Suppressor macrophage treated with lipopolysaccharide for 4 hours (primary cell): ENCODE measurements at places on chromosomes 4 and X.

DNA sequence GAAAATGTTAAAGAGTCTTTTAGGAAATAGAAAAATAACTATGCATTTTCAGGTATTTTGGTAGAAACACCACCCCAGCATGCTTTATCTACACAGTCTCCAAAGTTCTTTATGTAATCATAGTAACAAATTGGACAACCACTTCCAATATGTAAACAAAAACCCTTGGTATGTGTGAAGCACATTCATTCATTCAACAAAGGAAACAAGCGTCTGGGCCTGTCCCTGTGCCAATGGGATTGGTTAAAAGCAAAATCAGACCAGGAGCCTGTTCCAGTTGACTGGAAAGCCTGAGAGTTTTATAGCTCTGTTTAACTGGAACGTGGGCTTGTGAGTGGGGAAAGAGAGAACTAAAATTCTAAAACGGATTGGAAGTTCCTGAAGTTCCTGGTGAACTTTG, 41.3 kb upstream of the TENM3 start:
- DNase-seq: no peak

DNA sequence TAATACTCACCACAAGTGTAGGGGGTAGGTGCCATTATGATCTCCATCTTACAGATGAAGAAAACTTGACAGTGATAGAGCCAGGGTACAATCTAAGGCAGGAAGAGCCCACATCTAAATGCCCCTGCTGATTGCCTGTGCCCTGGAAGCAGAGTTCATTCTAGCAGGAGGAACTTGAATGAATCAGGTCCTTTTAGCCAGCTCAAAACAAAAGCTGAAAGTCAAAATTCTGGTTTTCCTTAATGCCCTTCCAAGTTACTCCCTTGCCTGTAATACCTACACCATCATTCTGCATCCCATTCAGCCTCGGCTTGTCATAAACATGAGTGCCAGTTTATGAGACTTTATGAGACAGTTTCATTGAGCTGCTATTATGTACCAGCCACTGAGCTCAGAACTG, 89.6 kb downstream of the SCD5 start:
- DNase-seq: no peak

DNA sequence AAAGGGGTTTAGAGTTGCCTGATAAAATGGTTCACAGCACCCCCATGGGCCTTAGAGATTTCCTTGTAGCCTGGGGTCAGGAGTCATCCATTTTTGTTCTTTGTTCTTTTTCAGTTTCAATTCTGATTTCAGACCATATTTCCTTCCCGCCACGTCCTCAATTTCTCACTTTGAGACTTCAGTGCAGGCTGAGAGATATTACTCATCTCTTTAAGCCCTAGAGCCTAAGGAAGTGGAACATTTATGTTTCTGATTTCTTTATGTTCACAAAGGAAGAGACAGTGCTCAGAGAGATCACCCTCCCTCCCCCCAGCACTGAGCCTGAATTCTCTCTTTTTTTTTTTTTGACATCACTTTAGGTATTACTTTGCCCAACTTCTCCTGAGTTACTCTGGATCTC, 56.3 kb downstream of the MSN start:
- peak; percentile 77 for DNase-seq

DNA sequence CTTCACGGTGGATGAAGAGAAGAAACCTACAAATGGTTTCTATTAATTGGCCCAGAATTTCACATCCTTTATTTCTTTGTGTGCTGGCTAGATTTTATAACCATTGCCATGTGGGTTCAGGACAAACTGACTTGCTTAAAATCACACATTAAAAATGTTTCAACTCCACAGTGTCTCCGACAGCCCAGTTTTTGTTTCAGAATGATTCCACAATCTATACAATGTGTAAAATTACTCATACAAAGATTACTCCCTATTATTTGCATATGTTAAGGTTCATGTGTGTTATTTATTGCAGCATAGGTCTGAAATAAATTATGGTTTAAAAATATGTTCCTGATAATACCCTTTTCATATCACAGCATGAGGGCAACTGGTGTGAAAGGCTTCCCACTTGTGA, 20.6 kb downstream of the DCHS2 start:
- no peak for DNase-seq

GRCh38 chr4:2819244-2820215, 24.1 kb upstream of the ADD1 start:
- no peak for DNase-seq

GRCh38 chr4:40672528-40673522, 43.2 kb upstream of the RBM47 start:
- DNase-seq: peak; percentile 93

DNA sequence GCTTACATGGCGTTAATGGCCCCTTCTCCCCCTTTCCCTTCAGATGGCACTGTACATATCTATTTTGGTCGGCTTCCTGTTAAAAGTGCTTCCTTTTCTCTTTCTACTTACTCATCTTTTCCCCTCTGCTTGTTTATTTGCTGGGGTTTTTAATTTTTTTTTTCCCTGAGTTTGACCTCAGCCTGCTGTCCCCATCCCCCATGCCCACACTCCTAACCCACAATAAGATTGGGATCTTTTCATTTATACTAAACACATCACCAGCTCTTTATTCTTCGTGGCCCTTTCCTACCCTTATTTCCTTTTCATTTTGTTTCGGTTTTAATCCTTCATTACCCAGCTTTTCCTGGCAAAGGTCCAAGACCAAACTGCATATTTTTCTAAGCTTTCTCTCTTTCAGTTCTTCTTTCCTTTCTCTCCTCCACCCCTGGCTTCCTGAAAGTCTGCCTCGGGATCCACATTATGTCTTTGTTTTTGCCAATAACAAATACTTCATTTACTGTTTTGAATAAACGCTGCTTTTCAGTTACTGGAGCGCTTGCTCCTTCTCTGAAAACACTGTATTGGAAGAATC, 152.0 kb upstream of the USP9X start:
- peak; percentile 92 for DNase-seq

DNA sequence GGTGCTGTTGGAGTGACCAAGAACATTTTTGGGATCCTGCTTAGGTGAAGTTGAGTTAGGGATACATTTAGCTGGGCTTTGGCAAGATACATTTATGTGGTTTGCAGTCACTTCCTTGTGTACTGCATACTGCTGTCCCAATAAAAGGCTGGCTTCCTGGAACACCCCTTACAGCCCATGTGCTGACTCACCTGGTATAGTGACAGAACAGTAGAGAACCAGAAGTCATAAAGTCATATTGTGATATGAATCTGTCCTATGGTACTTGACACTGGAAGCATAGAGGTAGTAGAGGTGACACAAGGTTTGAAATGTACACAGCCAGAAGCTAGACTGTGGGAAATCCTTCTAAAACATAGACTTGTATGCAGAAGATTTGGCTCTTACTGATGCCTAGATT, 55.3 kb upstream of the SLC25A43 start:
- no peak for DNase-seq

- peak; percentile 26 for DNase-seq
These were observed 53.3 kb upstream of the LAS1L start for GRCh38 chrX:65587616-65588526.

DNA sequence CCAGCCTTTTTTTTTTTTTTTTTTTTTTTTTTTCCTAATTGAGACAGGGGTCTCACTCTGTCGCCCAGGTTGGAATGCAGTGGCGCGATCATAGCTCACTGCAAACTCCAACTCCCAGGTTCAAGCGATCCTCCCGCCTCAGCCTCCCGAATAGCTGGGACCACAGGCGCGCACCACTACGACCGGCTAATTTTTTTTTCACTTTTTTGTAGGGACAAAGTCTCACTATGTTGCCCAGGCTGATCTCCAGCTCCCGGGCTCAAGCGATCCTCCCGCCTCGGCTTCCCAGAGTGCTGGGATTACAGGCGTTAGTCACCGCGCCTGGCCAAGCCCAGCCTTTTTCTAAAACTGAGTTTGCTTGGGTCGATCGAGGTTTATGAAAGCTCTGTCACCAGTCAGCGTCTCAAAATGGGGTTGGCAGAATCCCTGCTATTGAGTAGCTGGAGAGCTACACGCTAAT, 1.3 kb upstream of the OTUD5 start:
- peak; percentile 35 for DNase-seq

DNA sequence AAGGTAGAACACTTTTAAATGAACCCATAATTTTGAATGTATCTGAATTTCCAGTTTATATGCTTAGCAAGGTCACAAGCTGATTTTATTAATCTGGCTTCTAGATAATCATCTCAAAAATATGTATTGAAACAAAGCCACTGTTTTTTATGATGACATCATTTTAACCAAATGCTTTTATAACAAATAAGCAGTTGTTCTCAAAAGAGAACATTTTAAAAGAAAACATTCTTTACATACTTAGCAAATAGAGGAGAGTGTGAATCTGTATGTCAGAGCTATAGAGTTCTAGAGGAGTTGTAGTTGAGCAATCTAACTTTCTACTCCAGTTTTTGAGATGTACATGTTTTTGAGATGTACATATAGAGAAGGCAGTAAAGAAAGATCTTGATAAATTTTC, 42.5 kb downstream of the LAMP2 start:
- no peak for DNase-seq

GRCh38 chrX:47172971-47173792, 20.4 kb upstream of the UBA1 start:
- no peak for DNase-seq

GRCh38 chrX:72230290-72230689, 8.5 kb downstream of the ERCC6L start:
- DNase-seq: no peak

DNA sequence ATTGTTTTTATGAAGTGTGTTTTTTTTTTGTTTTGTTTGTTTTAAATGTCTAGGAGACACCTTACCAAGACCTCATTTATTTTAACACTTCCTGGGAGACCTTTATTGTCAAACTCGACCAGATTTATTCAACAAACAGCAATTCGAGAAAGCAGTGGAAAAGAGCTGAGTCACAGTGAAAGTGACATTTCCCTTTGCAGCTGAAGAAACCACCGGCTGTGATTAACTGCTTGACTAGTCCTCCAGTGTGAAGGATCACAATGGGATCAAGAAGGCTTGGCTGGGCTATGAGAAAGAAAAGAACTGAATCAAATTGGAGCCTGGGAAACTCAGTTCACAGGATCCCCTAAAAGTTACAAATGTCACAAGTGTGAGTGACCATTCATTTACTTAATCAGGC, 11.9 kb upstream of the ADH7 start:
- DNase-seq: peak; percentile 55

- DNase-seq: no peak
These were observed 42.3 kb upstream of the SRD5A3 start for GRCh38 chr4:55303760-55304165.

DNA sequence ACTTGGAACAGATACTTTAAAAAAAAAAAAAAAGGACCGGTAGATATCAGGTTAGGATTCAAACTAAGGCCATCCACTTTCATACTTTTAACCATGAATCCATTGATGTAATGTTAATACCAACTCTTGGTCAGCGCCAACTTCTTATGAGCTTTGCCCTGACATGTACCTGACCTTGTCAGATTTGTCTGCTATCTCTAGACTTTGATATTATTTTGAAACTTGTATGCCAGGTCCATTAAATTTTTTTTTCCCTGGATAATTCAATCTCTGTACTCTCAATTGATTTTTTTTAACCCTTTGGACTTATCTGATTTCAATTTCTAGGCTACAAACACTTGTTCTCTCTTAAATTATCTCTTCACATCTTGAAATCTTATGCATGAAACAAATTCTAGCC, 27.2 kb upstream of the UGT2B7 start:
- no peak for DNase-seq

- no peak for DNase-seq
These were observed 255.1 kb upstream of the VEGFC start for GRCh38 chr4:177047851-177048174.

DNA sequence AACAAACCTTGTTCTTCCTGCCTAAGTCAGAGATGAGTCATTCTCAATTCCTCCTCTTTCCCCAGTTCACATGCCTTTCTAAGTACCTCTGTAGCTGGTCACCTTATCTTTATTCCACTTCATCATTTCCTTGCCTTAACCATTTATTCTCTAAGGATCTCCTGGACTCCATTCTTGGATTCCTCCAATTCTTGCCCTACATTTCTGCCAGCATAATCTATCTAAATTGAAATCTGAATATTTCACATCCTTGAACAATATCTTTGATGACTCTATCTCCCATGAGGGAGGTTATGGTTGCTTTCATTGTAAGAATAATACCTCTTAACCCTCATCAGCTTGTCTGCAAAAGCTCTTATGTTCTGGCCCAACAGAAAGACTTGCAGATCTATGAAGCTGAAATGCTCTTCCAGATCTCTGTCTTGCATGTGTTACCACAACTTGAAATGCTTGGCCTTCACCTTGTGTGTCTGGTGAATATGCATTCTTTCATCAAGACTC, 28.6 kb upstream of the PDE5A start:
- DNase-seq: no peak

GRCh38 chr4:170247596-170247995, 157.8 kb upstream of the AADAT start:
- no peak for DNase-seq

- DNase-seq: no peak
These were observed 442.7 kb downstream of the RPA4 start for GRCh38 chrX:97326456-97326855.

- DNase-seq: no peak
These were observed 79.5 kb upstream of the FAM9C start for GRCh38 chrX:13123857-13124345.

DNA sequence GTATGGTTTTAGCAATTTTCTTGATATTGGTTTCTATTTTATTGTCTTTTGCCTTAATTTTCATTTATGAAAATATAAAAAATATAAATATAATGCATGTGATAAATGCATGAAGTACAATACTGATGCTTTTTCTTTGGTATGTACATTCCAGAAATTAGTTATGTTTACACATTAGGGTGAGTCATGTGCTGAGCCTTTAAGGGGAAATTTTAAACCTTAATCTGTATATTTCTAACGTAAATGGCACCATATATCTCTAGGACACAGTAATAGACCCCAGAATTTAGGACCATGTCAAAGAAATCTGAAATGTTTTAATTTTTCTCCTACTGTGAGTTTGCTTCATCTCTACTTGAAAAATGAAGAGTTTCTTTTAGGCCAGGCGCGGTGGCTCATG, 117.8 kb upstream of the SPRY1 start:
- no peak for DNase-seq

- no peak for DNase-seq
These were observed 9.5 kb downstream of the WDR44 start for GRCh38 chrX:118355225-118355920.

- DNase-seq: no peak
These were observed 54.3 kb upstream of the STIM2 start for GRCh38 chr4:26806331-26806730.

DNA sequence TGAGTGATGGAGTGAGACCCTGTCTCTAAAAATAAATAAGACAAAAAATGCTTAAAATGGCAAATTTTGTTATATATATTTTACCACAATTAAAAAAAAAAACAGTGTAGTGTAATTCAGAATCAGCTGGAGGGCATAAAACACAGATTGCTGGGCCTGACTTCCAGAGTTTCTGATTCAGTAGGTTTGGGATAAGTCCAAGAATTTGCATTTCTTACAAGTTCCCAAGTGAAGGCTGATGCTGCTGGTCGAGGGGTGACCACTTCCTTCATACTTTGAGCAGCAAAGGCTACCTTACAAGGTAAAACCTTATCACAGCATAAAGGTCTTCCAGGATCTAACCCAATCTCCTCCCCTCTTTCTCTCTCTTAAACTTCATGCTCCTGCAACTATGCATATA, 40.7 kb downstream of the KLHL8 start:
- no peak for DNase-seq

- no peak for DNase-seq
These were observed 17.5 kb downstream of the TXK start for GRCh38 chr4:48116582-48116981.
